ENCODE measurements at places on chromosomes 12 and 14.

- peak; percentile 13 for DNase-seq
These were observed 58.6 kb upstream of the MYF6 start for GRCh38 chr12:80648881-80649280.

- no peak for DNase-seq
These were observed 7.0 kb downstream of the COL2A1 start for GRCh38 chr12:47997321-47997720.

DNA sequence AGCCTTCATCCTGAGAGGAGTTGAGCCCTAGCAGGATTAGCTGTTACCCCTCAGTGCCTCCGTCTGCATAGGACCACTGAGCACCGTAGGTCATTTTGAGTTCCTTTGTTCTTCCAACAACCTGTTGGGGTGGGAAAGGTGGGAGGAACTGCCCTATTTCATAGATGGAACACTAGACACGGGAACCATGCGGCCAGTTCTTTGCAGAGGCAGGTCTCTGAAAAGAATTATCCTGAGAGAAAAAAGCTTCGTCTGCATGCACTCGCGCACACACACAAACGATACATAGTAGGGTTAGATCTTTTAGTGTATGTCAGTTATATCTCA, 28.5 kb downstream of the TRAFD1 start:
- no peak for DNase-seq

DNA sequence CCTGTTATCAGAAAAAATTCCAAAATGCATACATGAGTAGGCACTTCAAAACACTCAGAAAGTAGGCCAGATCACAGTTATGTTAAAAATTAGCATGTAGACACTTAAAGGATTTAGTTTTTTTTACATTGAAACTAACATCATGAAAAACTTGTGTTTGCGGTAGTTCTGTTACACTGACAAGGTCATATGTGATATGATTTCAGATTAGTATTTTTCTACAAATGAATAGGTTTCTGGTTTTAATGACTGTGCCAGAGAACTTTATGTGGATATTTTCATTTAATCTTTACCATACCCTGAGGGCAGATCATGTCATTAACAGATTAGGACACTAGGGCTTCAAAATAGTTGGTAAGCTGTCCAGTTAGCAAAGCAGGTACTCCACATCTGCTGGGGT, 20.7 kb downstream of the YARS2 start:
- no peak for DNase-seq

GRCh38 chr14:68439676-68440075, 353.2 kb downstream of the ZFP36L1 start:
- no peak for DNase-seq

DNA sequence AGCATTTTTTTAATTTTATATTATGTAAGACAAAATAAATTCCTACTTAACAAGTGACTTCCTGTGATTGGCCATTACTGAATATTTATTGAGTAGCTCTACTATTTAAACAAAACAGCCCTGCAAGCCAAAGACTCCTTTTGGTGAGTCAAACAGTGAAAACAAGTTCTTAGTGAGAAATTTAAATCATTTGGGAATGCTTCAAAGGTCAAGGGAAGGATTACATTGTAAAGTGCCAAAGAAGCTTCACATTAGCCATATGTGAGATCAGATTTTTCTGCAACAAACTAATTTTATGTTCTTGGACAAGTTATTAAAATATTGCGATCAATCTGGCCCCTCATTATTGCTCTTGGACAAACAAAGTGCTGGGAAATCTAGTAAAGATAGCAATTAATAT, 795.4 kb upstream of the MGAT4C start:
- DNase-seq = no peak

DNA sequence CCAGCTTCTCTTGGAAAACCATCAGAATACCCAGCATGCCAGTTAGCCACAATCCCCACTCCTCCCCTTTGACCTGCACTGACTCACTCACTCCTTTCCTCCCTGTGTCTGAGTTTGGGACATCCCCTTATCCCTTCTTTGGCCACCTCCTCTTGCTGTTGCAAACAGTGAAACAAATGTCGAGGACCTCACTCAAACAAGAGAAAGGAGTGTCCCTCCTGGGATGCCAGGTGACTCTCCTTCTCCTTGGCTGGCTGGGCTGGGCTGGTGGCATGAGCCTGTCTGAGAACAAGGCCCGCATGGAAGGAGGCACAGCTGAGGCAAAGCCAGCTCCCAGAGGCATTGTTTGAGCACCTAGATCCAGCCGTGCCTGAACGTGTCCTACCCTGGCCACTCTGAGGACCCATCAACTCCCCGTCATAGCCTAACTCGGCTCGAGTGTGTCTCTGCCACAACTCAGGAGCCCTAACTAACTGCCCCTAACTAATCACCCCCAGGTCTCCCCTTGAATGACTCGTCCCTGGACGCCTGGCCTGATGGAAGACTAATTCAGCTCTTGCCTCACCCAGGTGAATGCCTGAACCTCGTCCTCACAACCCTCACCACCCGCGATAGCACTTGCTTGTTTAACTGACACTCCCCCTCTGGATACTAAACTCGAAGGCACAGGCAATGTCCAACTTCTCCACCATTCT, 43.0 kb downstream of the NCOR2 start:
- DNase-seq = peak; percentile 92

DNA sequence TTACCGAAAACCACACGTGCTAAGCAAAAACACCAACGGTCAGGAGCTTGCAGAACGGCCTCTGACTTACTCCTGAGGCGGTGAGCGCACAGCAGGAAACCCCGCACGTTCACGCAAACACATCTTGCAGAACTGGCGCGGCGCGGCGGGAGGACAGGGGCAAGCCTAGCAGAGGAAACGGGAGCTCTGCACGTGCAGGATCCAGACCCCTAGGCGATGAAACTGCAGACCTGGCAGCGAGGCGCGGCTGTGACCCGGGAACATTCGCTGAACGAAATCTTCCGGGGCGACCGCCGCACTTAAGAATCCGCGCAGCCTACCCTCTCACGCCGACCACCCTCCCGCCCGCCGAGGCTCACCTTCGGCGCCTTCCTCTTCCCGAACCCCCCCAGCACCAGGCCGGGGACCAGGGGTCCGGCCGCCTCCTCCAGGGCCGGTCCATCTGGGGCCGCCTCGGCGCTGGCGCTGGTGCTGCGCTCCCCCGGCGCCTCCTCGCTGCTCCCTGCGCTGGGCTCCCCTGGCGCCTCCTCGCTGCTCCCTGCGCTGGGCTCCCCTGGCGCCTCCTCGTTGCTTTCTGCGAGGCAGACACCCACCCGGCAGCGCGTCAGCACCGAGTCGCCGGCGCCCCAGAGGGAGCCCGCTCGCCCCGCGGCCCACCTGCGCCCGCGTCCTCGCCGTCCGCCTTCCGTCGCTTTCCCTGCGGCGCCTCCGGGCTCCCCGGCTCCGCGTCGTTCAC, 615 bp downstream of the DDX51 start:
- peak; percentile 49 for DNase-seq

DNA sequence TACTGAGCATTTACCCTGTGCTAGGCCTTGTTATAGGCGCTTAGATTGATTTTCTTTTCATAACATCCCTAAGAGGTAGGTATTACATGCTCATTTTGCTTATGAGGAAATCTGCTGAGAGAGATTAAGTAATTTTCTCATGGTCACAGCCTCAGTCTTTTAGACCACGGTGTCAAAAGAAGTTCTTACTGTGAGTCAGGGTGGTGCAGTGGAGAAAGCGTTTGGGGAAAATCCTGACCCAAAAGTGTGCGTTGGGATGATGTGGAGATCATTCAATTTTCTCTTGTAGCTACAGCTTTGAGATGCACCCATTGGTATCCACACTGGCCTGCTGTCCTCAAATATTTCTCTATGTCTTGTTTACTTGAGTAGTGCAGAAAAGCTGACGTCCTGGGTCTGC, 8.2 kb downstream of the ANG start:
- no peak for DNase-seq

DNA sequence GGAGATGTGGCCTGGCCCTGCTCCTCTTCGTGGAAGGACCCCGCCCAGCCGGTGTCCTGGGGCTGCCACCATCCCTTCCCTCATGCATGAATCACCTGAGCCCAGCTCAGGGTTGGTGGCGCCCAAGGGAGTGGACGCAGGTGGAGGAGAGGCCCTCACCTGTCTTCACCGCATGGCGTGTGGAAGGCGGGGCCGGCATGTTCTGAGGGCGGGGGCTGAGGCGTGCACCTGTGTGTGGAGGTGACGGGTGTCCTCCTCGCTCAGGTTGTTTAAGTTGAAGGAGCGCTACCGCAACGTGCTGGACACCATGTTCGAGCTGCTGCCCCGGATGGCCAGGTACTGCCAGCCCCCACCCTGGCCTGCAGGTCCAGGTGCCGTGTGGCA, 47.0 kb downstream of the SLC8B1 start:
- DNase-seq = no peak

DNA sequence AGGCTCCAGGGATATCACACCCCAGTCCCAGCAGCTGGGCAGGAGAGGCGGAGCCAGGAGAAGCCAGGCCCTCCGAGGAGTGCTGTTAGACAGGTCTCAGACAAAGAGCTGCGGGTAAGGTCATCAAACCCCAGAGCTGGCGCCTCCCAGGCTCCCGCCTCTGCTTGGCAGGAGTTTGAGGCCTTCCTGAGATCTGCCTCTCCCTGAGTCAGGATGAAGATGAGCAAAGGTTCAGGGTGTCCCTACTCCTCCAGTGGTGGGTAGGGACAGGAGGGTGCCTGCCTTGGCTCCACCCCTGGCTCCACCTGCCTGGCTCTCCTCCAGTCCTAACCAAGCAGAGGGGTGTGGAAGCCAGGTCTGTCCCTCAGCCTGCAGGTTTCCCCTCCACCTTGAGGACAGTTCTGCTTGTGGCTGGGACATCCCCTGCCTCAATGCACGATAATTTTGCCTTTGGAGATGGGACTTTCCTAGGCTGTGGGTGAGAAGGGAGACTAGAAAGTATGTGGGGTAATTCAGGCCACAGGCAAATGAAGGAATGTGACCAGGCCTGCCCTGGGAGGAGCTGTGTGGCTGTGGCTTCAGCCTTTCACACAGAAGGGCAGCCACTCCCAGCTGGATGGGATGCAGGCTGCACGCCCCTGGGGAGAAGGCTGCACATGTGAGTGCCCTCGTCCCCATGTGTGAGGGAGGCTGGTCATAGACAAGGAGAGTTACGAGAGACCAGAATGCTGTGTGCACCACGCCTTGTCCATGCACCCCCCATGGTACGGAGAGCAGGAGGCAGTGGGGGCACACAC, 2.2 kb downstream of the PLEKHG6 start:
- peak; percentile 70 for DNase-seq

DNA sequence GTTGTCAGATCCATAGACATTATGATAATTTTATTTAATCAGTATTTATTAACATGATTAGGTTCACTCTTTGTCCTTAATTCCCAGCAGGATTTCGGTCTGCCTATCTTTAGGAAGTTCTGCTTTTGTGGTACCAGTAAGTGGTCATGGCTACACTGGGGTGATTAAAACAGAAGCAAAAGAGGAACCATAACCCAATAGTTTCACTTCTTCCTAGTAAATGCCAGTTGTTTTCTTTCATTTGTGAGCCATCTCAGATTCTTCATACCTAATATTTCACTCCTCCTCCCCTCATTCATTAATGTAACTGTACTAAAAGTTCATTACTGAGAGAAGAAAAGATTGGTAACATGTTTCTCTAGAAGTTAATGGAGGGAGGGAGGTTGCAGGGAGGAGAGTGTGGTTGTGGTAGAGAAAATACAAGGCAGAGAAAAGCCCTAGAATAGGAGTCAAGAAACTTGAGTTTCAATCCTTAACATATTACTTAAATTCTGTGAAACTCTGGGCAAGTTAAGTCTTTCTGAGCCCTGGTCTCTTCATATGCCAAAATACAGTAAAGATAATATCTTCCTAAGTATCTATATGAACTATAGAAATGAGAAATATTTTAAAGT, 101.2 kb downstream of the PEBP1 start:
- DNase-seq = no peak

GRCh38 chr12:51247523-51248206, 9.0 kb downstream of the DAZAP2 start:
- no peak for DNase-seq

Measured in AG08396 (cell line).